Fibroblast of skin of left biceps (primary cell): ENCODE measurements at places on chromosomes 1 and 21.

- DNase-seq, result no peak
Observed at GRCh38 chr1:92957030-92957734, 4.1 kb downstream of the DIPK1A start.

- peak; percentile 30 for DNase-seq
Observed at GRCh38 chr1:58739856-58740466, 40.1 kb upstream of the MYSM1 start.

GRCh38 chr1:244199902-244200301 is 148.8 kb downstream of the ZBTB18 start:
- DNase-seq, result no peak

DNA sequence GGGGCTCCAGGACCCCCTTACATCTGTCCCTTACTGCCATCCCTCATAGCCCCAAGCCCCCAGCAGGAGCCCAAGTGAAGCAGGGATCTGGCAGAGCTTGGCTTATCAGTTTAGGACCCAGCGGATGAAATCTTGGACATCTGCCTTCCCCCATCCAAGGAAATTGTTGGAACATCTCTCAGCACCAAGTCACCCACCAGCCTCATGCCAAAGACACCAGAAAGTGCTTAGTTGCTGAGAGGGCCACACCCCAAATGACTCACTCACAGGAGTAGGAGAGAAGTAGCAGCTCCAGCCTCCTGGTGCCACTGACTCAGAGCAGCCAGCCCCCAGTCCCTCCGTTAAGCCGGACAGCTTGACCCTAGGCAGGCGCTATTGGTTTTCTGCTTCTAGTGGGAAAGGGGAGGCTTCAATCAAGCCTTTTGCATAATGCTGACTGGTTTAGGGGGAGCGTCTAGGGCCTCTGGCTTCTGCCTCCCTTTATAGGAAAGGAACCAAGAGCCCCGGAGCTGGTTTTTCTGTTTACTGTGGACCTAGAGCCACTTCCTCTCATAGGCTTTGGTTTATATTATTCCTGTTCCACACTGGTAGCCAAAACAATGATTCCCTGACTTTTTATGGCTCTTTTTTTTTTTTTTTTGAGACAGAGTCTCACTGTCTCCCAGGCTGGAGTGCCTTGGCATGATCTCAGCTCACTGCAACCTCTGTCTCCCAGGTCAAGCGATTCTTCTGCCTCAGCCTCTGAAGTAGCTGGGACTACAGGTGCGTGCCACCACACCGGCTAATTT is 114.2 kb upstream of the IPO9 start:
- DNase-seq, result peak; percentile 93

DNA sequence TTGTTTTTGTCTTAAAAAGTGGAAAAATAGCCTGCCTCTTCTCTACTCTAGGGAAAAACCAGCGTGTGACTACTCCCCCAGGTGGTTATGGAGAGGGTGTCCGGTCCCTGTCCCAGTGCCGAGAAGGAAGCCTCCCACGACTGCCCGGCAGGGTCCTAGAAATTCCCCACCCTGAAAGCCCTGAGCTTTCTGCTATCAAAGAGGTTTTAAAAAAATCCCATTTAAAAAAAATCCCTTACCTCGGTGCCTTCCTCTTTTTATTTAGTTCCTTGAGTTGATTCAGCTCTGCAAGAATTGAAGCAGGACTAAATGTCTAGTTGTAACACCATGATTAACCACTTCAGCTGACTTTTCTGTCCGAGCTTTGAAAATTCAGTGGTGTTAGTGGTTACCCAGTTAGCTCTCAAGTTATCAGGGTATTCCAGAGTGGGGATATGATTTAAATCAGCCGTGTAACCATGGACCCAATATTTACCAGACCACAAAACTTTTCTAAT is 35.0 kb upstream of the TDRD10 start:
- no peak for DNase-seq

GRCh38 chr1:53656747-53657530 is 82.0 kb downstream of the GLIS1 start:
- no peak for DNase-seq

- no peak for DNase-seq
Observed at GRCh38 chr1:9909234-9910046, 629 bp downstream of the CTNNBIP1 start.

- no peak for DNase-seq
Observed at GRCh38 chr1:37930246-37931101, 16.4 kb downstream of the INPP5B start.

- DNase-seq, result peak; percentile 34
Observed at GRCh38 chr1:233440951-233441401, 113.5 kb downstream of the MAP3K21 start.

GRCh38 chr1:40107290-40107959 is 10.4 kb upstream of the PPT1 start:
- DNase-seq, result no peak

GRCh38 chr1:15692121-15692682 is 8.1 kb downstream of the PLEKHM2 start:
- no peak for DNase-seq

DNA sequence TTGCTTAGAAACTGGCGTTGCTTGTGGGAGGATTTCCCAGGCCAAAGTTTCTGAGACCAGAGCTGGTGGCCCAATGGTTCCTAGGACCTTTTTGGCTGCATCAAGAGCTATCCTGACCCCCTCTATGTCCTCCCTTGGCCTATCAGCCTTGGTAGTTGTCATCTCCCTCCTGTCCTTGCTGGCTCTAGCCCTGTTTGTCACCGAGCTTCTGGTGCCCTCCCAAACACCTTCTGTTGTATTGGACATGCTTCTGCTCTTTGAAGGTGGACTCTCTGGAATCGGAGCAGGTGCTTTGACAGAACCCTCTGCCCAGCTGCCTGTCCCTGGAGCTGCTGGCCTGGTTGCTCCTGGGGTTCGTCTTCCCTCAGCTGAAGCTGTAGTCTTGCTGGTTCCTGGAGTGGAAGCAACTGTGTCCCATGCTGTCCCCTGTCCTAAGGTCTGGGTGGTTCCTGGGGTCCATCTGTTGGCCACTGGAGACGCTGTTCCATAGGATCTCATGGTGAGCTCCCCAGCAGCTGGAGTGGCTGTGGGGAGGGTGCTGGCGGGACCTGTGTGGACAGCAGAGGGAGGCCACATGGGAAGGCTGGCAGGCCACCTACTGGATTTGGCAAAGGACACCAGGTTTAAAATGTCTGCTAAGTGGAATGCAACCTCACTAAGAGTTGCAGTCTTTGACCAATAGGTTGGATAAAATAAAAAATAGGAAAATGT is 9.4 kb downstream of the FCAMR start:
- DNase-seq, result no peak

- no peak for DNase-seq
Observed at GRCh38 chr1:151790940-151791651, 796 bp upstream of the TDRKH start.

DNA sequence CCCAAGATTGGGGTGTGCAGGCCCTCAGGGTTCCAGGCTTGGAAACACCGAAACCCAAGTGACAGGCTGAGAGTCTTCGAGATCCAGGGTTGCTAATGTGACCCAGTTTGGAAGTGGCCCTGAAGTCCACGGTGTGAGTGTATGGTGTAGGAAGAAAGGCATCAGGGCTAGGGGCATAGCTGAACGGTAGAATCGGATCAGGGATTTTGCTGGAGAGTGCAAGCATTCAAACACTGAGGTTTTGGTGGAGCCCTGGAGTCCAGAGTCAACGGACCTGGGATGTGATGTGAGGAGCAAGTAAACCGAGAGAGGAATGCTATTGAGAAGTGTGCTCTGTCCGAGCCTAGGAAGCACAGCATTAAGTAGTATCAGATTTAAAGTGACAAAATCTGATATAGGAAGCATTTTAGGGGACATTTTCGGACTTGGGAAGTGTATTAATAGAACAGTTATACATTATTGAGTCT is 958 bp downstream of the NFYC start:
- DNase-seq, result no peak

DNA sequence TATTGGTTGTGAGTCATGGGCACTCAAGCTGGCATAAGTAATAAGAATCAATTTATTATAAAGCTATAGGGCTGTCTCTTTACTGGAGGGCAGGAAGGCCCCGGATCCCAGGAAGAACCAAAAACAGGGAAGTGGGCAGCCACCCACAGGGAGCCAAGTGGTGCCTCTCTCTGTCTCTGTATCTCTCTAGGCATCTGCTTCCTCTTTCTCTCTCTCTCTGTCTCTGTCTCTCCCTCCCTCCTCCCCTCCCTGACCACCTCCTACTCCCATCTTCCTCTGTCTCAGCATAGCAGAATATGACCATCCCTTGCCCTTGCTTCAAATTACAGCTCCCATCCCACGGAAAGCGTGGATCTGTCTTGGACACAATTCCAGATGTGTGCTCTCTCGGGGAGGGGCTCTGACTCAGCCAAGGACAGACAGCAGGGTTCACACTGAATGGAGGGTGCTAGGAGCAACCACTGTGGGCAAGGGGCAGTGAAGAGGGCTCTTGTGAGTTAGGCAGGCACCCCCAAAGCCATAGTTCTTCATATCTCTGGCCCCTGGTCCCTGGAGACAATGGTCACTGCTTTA is 80.4 kb upstream of the LPGAT1 start:
- no peak for DNase-seq

GRCh38 chr1:245480393-245481120 is 325.8 kb downstream of the KIF26B start:
- no peak for DNase-seq

DNA sequence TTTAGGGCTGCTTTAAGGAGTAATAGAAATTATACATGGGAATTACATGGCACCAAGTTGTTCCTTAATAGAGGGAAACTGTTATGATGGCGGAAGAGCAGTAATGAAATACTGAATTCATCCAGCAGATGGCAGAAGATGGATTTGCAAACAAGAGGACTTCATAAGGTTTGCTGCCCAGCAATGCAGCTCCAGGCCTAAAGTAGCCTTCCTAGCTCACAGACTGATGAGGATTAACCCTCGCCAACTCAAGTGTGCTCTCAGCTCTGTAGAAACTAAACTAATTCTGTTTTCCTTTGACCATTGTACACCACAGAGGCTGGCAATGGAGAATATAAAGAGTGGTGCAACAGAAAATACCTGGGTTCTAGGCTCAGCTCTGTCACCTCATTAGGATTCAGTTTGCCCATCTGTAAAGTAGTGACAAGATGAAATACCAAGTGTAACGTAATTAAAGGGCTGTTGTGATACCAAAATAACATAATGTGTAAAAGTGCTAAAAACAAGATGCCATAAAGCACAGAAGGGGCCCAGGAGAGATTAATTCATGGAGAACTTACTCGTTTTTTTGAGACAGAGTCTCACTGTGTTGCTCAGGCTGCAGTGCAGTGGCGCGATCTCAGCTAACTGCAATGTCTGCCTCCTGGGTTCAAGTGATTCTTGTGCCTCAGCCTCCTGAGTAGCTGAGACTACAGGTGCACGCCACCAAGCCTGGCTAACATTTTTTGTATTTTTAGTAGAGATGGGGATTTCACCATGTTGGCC is 102.4 kb upstream of the SERBP1 start:
- DNase-seq, result peak; percentile 56

- DNase-seq, result no peak
Observed at GRCh38 chr1:39268906-39269305, 64.4 kb downstream of the MACF1 start.

DNA sequence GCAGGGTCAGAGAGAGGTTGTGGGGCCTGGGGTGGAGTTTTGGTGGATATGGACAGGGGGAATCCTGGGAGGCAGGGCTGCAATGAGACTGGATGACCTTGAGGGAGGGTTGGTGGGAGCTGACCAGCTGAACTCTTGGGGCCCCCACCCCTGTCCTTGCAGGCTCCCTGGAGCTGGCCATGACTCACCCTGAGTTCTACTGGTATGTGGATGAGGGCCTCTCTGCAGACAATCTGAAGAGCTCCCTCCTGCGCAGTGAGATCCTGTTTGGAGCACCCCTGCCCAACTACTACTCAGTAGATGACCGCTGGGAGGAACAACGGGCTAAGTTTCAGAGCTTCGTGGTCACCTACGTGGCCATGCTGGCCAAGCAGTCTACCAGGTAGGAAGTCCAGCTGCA is 23.6 kb downstream of the DISP3 start:
- no peak for DNase-seq

GRCh38 chr1:214317300-214317699 is 36.3 kb downstream of the SMYD2 start:
- no peak for DNase-seq

DNA sequence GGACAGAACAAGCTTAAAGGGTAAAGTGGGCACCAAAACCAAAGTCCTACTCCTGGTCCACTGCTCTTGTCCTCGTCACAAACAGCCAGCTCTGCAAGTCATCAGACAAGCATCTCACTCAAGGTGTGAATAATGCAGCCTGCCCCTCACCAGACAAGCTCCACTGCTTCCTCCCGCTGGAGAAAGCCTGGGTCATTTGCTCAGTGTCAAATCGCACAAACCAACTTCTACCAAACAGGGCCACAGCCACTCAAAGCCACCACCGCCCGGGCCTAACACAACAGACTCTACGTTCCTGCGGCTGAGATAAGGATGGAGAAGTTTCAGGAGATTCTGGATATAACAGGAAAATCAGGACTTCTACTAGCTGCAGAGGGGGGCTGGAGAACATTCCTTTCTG is 3.3 kb downstream of the SSBP3 start:
- no peak for DNase-seq

- no peak for DNase-seq
Observed at GRCh38 chr1:44584167-44584566, 90.1 kb downstream of the TMEM53 start.

DNA sequence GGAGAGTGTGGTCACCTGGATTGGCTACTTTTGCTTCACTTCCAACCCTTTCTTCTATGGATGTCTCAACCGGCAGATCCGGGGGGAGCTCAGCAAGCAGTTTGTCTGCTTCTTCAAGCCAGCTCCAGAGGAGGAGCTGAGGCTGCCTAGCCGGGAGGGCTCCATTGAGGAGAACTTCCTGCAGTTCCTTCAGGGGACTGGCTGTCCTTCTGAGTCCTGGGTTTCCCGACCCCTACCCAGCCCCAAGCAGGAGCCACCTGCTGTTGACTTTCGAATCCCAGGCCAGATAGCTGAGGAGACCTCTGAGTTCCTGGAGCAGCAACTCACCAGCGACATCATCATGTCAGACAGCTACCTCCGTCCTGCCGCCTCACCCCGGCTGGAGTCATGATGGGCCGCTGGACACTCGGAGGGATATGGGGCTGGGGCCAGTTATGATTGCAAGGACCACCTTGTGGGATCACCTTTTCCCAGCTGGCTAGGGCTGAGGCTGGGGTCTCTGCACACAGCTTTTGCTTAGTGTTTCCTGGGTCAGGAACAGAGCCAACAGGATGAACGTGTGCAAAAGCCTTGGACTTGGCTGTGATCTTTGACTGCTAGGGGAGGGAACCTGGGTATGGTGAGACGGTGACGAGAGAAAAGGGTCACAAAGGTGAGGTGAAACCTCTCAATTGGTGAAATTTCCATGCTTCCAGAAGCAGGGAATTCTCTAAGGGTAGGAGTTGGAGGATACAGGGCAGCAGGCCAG is 4.3 kb upstream of the GNAI3 start:
- DNase-seq, result no peak

GRCh38 chr1:113380075-113380474 is 10.2 kb upstream of the MAGI3 start:
- DNase-seq, result no peak

- no peak for DNase-seq
Observed at GRCh38 chr1:69077198-69077597, 490.5 kb upstream of the LRRC7 start.
